ENCODE measurements at places on chromosomes 2 and 18.

- DNase-seq = no peak
These were observed 109.8 kb upstream of the ZNF516 start for GRCh38 chr18:76604935-76605240.

DNA sequence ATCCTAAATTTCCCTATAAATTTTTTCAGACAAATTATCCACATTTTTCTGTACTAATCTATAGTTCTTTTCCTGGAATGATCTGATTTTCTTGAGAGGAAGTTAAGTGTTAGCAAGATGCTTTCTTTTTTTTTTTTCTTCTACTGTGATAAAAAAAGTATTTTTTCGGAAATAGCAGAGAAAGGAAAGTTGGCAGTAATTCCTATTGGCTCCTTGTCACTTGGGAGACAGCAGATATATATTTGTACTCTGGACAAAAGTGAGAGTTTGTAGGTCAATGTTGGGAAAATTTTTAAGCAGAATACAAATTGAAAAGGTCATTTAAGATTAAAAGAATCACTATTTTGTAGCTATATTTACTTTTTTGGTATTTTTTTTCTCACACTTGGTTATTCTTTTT is 635.7 kb upstream of the NRXN1 start:
- no peak for DNase-seq

- DNase-seq = no peak
These were observed 61.8 kb upstream of the GPR45 start for GRCh38 chr2:105179469-105180372.

- no peak for DNase-seq
These were observed 26.1 kb downstream of the ITSN2 start for GRCh38 chr2:24334245-24334633.

- DNase-seq = no peak
These were observed 14.5 kb upstream of the FOSL2 start for GRCh38 chr2:28377984-28378678.

GRCh38 chr2:222433332-222434173 is 9.2 kb downstream of the SGPP2 start:
- no peak for DNase-seq

GRCh38 chr18:28837100-28837499 is 660.2 kb upstream of the CDH2 start:
- DNase-seq = no peak

DNA sequence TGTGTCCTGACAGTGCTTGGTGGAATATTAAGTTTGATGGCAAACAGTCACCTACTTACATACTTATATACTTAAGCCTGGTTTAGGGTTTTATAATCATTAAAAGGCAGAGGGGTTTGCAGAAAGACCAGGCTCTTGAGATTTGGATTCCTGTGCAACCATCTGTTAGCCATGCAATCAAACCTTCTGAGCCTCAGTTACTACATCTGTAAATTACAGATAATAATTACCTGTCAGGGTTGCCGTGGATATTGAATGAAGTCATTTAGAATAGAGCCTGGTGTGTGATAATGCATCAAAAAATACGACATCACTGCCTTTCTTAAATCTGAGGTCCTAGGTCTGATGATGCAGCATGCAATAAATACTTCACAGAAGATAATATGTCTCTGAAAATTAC is 152.9 kb downstream of the ARHGAP28 start:
- DNase-seq = no peak

DNA sequence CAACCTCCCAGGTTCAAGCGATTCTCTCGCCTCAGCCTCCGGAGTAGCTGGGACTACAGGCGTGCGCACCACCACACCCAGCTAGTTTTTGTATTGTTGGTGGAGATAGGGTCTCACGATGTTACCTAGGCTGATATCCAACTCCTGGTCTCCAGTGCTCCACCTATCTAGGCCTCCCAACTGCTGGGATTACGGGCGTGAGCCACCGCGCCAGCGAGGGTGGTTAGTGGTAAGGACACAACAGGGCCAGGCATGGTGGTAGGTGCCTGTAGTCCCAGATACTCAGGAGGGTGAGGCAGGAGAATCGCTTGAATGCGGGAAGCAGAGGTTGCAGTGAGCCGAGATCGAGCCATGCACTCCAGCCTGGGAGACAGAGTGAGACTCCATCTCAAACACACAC is 26.6 kb upstream of the DUSP2 start:
- no peak for DNase-seq

GRCh38 chr2:144996225-144996795 is 476.4 kb upstream of the ZEB2 start:
- no peak for DNase-seq

DNA sequence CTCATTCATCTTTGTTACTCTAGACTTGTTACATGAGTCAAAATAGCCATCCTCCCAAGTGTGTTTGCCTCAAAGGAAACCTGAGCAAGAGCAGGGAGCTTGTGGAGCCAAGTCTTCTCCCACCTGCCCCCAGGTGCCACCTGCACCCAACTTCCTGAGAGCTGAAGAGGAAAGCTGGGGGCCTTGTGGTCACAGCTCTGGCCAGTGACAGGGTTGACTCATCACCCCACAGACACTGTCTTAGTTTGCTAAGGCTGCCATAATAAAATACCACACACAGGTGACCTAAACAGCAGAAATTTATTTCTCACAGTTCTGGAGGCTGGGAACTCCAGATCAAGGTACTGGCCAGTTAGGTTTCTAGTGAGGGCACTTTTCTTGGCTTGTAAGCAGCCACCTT is 99.6 kb downstream of the TPGS2 start:
- no peak for DNase-seq

DNA sequence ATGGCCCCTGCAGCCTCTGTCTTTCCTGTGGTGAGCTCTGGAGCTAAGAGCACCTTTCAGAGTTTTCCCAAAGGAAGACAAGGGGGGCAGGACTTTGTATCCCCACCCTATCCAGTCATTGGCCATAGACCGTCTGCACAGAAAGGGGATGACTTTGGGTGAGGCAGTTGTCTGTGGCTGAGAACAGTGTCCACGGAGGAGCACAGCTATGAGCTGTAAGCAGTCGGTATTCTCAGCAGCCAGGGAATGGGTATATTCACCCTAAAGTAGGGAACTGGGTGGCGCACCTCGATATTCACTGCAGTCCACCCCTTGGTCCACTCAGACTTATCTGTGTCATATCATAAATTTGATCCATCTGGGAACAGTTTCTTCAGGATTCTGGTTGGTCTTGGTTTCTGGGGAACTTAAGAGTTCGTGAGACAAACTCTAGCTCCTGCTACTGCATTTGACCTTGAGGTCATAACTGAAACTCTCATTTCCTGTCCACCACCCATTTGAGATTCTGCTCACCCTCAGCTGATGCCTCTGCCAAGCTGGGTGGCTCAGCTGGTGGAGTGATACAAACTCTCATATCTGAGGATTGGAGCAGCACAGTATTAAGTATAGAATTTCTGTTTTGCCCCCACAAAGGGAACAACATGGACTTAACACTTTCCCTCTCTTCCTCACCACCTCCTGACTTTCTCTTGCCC is 45.2 kb upstream of the SCG2 start:
- no peak for DNase-seq

- no peak for DNase-seq
These were observed 97.6 kb downstream of the GRB14 start for GRCh38 chr2:164523726-164524125.
